SHP77 treated with DMSO at 0.1 percent for 48 hours (cell line): ENCODE measurements at places on chromosomes 1 and 21.

- DNase-seq = no peak
These were observed 56.6 kb downstream of the PLXNA2 start for GRCh38 chr1:208187499-208188041.

DNA sequence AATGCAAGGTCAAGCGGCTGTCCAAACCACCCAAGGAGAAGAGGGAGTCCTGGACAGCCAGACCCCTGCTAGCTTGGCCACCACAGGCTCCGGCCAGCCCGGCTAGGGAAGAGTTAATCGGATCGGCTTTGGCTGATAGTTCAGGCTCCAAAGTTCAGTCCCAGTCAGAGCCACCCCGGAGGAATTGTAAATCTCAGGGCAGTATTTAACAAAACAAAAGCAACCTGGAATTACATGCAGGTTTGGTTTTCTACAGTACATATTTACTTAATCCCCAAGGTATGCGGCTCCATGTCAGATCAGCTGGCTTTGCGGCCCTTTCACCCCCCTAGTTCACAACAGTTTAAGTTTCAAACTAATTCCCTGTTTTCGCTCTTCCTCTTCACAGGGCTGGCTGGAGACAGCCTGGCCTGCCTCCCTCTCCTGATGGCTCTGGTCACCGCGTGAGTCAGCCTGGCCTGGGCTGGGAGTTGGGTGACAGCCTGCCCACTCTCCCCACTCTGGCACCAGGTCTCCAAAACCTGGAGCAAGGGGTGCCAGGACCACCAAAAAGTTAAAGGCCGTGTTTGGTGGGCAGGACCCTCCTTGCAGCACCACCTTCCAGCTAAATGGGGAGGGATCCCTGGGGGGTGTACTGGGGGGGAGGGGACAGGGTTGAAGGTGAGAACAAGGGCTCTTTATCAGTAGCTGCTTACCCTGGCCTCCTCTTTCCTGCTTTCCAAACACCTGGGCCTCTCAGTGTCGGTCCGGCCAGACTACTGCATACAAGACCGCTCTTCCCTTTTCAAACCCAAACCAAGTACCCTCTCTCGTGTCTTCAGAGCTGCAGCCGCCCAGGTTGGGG lies 1.9 kb downstream of the DHRS3 start:
- no peak for DNase-seq

DNA sequence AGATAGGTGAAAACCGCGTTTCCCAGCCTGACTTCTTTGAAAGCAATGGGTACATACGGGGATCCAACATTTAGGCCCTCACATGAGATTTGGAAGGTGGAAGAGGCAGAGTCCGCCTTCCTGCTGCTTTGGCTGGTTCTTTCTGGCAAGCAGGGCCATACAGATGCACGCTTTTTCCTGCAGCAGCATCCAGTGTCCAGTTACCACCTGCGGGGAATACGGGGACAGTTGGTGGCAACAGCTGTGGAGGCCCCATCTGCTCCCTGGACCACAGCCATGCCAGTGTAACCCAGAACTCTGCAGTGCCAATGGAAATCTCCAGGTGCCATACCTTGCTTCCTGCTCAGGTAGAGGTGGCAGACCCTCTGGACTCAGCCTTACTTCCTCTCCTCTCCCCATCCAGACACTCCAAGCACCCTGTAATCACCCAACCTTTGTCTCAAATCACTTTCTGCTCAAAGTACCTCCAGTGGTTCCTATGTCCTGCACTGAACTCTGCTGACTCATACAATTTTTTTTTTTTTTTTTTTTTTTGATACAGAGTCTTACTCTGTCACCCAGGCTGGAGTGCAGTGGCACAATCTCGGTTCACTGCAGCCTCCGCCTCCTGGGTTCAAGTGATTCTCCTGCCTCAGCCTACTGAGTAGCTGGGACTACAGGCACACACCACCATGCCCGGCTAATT lies 68.3 kb downstream of the SLC16A1 start:
- no peak for DNase-seq

DNA sequence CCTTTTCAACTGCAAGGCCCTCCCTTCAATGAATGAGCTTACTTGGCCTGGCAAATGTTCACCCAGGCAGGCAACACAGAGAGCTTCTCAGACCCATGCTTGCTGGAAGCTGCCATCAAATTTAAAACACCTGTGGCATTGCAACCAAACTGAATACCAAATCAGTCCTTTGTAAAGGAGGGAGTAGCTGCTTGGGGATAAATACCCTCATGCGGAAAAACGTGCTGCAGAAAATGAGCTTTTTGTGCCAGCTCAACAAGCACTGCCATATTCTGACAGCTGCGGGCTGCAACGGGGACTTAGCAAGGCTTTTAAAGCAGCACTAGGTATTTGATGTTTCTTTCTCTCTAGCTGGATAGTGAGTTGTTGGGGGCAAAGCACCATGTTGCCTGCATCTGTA lies 119.7 kb downstream of the PLPPR4 start:
- DNase-seq = no peak

DNA sequence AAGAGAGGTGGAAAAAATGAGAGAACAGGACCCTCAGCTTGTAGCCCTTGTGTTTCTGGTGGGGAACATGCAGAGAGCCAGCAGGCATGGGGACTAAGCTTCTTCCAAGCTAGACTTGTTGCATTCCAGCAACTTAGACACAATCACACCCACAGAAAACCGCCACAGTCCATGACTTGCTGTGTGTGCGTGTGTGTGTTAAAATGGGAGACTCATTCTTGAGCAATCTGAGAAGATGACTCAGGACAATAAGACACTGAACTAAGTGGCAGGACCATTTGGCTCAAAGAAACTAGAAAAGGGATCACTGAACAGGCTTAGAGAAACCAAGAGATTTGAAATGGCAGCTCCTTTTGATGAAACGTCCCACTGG lies 78.0 kb downstream of the HLX start:
- DNase-seq = no peak

DNA sequence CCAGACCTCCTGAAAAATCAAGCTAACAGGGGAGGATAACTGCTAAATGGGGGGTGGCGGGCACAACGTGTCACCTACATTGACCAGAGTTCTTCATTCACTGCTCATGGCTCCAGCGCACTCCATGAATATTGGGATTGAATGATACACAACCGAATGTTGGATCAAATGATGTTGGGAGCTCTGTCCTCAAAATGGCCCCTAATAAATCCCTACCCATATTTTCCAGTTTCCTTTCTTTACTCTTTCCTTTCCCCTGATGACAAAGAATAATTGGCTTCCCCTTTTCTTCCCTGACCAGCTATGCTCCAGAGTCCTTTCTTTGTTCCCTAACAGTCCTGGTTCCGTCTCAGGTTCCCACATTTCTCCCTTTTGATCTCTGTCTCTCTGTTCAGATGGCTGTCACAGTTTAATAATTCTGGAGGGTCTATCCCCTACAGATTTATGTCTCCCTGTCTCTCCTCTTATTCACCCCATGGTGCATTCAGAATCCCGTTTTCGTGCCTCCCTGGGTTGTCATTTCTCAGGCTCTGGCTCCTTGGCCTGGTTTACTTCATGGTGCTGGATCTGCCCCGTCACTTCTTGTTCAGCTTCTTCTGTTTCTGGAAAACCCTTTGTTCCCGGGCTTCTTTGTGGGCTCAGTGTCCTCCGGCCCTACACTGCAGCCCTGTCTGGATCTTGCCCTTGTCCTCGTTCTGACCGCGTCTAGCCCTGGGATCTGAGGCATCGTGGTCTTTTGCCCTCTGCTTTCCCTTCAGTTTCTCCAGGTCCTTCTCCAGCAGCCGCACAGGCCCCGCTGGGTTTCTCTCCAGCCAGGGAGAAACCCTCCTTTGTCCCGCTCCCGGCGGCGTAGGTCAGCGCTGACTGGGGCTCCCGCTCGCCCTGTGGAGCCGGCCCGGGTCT lies 78.3 kb downstream of the NDUFS5 start:
- no peak for DNase-seq

DNA sequence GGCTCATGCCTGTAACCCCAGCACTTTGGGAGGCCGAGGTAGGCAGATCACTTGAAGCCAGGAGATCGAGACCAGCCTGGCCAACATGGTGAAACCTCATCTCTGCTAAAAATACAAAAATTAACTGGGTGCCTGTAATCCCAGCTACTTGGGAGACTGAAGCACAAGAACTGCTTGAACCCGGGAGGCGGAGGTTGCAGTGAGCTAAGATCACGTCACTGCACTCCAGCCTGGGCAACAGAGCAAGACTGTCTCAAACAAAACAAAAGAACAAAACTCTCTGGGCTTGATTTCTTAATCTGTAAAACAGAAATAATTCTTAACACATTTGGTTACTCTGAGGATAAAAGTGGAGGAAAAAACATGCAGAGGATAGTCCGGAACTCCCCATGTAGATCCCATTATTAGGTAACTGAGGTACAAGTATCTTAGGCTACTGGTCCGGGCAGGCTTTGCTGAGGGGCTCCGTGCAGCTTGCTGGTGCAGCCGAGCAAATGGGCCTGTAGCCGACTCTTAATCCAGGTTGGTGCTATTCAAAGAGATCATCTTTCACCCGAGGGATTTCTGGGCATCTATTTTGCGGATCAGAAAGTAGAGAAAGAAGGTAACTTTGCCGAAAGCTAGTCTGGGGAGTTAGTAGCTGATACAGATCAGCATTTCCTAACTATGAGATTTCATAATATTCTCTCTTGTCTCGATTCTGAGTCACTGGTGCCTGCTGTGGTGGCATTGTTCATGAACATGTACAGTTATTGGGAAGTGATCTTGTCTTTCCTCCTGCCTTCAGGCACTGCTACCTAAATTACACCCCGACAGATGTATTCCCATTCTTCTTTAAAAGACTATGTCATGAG lies 56.8 kb downstream of the NFIA start:
- peak; percentile 9 for DNase-seq

- DNase-seq = no peak
These were observed 107.3 kb downstream of the UCHL5 start for GRCh38 chr1:192951691-192952460.

- DNase-seq = no peak
These were observed 166.3 kb downstream of the BARHL2 start for GRCh38 chr1:90550626-90551406.

DNA sequence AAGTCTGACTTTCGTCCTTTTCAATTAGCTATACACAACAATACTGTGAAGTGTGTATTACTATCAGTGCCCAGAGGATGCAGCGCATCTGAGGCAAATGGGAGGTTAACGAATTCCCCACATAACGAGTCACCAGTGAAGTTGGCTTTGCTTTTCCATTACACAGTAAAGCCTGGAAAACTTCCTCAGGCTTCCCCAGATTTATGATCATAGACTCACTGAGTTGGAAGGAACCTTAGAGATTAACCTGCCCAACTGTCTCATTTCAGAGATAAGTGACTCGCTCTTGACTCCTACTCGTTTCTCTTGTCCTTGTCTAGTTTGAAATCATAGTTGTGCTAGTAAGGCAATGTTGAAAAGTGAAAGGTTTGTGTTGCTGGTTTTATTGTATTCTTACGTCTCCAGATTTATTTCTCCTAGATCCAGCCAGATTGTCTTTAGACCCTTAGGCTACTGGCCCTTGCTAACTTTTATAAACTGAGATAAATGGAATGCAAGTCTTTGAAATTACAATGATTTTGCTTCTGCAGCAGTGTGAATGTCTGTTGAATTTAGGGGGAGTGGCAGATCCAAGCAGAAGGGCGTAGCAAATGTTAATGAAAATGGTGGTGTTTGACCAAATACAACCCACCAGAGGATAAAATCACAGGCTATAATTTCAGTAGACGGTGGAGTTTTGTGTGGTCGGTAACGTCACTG lies 17.3 kb downstream of the S1PR1 start:
- DNase-seq = no peak

- DNase-seq = no peak
These were observed 20.9 kb downstream of the UMODL1 start for GRCh38 chr21:42091899-42092508.

- no peak for DNase-seq
These were observed 56.2 kb downstream of the DDX20 start for GRCh38 chr1:111811891-111812290.

GRCh38 chr1:168920456-168921094 lies 185.9 kb upstream of the ATP1B1 start:
- no peak for DNase-seq

DNA sequence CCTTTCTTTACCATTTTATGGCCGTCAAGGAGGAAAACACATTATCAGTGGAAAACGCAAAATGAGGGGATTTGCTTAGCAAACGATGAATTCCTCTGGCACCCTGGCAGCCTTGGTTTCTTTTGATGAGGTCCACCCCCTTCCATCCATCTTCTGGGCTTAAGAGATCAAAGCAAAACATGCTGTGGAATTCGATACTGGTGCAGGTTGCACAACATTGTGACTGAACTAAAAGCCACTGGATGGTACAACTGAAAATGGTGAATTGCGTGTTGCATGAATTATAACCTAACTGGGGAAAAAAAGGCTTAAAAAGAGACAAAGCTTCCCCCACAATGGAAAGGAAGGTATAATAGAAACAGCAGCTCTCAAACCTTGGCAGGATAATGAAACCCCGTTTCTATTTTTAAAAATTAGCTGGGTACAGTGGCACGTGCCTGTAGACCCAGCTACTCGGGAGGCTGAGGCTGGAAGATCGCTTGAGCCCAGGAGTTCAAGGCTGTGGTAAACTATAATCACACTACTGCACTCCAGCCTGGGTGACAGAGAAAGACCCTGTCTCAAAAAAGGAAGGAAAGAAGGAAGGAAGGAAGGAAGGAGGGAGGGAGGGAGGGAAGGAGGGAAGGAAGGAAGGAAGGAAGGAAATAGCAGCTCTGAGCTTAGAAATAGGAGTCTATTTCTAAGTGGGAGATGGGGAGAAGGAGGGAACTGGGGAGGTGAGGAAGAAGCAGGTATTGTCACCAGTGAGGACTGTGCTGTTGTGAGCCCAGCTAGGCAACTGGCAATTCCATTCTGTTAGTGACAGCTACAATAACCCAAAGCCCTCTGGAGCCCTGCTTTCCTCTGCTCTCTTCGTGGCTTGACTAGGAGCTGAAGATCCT lies 29.0 kb upstream of the LGALS8 start:
- DNase-seq = no peak

DNA sequence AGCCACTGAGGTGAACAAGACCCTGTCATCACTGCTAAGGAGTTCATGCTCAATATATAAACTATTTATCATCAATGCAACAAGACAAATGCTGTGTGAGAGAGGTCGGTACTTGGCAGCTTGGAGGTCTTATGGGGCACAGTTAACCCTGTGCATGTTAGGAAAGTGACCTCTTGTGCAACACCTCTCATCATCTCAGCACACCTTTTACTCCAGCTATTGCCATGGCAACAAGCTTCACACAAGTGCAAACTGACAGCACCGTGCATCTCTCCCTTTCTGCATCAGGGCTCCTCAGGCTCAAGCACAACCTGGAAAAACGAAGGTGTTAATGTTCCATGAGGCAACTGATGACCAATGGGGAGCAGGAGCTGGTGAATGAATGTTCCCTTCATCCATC lies 14.7 kb upstream of the MYSM1 start:
- DNase-seq = no peak

DNA sequence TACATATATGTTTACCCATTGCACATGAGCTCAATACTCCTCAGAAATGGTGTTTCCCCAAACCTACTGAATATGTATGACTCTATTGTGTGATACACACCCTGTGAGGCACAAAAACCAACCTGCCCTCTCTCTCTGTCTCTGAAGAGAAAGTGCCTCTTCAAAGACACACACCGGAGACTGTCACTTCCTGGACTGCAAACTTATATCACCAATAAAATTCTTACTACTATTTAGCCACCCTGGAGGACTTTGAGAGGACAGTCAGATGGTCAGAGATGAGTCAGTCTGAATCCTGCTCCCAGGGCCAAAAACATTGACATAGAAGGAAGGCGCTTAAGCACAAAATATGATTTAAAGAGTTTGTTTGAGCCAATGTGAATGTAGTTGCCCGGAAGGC lies 110.4 kb downstream of the PPIAL4G start:
- no peak for DNase-seq
